ENCODE measurements at places on chromosomes 2 and 18.

- no peak for DNase-seq
Measured at GRCh38 chr18:49784427-49785185, 28.7 kb downstream of the ACAA2 start.

DNA sequence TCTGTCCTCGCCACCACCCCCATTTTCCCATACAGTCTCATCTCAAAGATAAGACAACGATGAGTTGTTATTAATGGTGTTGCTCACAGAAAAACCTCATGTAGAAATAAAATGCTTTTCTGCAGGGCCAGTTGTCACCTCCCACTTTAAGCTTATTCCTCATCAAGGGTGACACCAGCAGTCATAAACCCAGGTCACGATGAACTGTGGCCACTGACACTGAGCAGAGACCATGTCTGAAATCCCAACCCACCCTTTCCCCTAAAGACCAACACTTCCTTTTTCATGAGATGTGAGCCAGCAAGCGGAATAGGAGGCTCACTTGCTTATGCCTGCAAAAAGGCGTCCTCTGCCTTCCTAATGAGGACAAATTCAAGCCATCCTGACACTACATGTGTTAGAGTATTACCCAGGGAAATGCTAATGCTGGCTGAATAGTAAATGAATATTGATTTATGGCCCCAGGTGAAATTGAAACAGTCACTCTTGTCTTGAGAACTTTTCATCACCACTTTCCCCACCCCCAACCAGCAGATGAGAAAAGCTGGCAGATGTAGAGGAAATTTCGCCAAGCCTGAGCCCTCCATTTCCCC, 228.4 kb downstream of the MGAT5 start:
- no peak for DNase-seq

DNA sequence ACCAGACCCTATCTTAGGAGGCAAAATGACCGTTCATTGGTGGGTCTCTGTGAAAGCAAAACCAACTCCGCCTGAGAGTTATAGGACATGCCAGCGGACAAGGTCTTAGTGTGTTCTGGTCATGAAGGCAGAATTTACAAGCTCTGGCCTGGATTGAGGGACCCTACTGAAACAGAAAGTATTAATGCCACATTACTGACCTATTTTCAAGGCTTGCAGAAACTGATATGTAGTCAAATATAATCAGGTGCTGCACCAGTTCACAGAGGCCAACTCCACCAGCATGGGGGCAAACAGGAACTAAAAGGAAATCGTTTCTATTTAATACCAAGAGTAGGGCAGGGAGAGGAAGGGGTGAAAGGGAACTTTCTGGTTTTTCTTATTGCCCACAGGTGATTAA, 19.7 kb downstream of the TYMS start:
- no peak for DNase-seq

DNA sequence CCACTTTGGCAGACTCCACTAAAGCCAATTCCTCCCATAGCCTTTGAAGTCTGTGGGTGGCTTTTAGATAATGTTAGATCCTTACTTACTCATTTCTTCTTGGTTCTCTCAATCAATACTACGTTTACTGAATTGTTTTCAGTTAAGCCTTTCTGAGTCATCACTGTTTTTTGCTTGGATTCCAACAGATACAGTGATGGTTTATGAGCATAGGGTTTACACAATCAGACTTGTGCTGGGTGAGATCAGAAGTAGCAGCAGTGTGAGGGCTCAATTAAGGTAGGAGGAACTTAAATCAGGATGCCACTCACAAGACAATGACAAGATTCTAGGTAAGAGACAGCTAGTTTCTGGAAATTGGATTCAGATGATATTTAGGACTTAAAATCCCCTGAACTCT, 297.7 kb upstream of the DOK6 start:
- no peak for DNase-seq

DNA sequence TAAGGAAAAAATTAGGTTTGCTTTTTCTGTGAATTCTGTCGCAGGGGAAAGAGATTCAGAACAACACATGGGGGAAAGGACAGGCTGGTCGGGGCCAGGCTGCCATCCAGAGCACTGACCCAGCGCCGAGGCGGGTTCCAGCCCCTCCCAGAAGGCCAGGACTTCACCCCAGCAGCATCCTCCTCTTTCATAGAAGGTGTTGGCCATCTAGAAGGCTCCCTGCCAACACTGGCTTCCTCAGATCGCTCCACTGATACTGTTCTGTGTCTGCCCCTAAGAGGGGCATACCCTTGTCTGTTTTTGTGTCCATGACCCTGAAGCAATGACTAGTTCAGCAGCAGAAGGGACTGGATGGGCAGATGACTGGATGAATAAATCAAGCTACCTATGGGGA, 144.5 kb downstream of the HDAC4 start:
- DNase-seq = no peak

DNA sequence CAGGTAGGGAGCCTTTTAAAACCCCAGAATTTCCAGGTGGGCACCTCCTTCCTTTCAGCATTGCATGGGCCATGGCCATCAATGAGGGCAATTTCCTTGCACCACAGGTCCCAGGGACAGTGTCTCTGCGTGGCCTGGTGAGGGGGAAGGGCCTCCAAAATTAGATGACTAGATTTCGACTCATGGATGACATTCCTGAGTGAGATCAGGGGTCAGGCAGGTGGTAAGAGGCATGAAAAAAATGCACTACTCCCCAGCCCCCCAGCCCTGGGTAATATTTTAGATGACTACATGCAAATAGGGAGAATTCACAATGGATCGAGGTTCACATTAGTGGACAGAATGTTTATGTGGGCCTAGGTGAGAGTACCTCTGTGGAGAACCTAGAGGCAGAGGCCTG, 19.0 kb upstream of the IGFBP5 start:
- no peak for DNase-seq

DNA sequence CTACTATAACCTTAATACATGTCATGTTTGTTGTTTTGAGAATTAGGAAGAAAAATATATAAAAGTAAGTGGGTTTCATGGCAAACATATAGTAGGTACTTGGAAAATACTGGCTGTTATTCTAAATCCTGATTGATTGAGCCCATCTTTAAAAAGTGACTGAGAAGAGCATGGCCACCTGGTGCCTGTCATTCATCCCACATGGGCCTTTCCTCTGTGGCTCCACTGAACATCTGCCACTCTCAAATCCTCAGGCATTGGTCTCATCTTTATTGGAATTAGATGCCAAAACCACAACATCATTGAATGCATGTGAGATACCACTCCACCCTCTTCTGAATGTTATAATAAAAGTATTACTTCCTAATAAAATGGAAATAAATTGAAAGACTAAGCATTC, 101.6 kb upstream of the TTN start:
- no peak for DNase-seq

DNA sequence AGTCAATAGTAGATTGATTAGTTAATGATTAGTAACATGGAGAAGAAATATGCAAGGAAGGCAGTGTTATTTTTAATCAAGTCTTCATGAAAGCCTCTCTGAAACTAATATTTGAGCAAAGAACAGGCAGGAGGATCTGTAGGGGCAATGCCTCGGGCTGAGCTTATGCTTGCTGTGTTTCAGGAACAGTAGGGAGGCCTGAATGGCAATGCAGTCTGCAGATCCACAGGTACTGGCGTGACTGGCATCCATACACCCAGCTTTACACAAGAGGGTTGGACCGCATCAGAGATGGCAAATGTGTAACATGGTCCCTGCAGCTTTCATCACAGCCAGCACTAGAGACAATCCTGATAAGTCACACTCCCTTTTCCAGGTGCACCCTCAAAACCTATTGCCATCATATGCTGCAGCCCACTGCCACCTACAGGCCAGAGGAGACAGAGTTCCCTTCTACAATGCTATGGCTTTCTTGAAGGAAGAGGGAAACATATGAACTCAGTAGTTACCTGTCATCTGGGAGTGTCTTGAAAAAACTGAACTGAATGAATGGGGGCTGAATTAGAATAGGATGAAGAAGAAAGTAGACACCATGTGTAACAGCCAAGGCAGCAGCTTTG, 582.4 kb upstream of the RAB6C start:
- DNase-seq = no peak

DNA sequence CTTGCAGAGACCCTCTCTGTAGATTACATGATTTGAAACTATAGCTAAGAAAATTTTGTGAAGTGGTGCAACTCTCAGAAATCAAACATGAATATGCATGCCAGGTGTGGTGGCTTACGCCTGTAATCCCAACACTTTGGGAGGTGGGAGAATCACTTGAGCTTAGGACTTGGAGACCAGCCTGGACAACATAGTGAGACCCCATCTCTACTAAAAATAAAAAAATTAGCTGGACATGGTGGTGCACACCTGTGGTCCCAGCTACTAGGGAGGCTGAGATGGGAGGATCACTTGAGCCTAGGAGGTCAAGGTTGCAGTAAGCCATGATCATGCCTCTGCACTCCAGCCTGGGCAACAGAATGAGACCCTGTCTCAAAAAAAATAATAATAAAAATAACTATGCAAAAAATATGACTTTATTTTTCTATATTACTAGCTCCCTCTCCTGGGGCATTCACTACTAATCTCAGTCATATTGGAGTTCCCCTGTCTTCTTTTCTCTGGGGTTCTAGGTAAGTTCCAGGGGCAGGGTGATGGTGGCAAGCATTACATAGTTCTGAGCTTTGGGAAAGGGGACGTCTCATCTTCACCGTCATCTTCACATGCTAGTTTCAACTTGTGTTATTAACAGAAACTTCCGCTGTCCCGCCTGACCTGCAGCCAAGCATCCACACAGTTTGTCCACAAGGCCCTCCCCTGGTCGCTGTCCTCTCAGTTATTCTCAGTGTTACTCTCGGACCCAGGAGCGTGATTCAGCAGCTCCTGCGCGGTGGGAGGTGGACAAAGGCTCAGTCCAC, 96.8 kb upstream of the MBOAT2 start:
- DNase-seq = no peak

DNA sequence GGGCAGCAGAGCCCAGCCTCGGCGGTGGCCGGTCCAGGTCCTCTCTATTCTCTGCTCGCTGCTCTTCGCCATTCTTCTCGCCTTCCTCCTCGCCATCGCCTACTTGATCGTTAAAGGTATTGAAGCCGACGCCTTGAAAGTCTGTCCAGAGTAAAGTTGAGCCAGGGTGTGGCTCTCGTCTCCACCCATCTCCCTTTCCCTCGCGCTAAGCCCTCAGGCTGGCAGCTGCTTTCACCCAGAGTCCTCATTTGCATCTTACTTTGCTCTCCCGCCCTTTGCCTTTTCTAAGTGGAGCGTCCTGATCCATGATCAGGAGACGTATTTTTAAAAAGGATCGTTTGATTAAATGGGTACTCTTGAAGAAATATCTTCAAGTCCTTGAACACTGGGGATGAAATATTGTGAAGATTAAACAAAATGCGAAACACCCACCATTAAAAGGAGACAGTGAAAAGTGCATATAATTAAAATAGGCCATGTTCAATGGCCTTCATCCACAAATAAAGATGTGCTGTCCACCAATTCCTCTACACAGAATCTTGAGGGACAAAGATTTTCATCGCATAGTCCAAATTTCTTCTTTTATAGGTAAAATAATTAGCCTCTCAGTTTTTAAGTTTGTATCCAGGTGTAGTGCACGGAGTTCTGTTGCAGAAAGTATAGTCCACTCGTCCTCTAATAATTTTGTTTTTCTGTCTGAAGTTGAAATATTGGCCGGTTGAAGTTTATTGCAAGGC, 657 bp downstream of the ARL6IP6 start:
- DNase-seq = no peak

All from retinal pigment epithelial cell (primary cell).